Stimulated activated CD8-positive, alpha-beta memory T cell treated with anti-CD3 and anti-CD28 coated beads, Interleukin-7, amount 100 ng/mL, for 4 hours (primary cell): ENCODE measurements at places on chromosomes 2 and 18.

- DNase-seq, result no peak
Measured at GRCh38 chr2:22281033-22281432, 1103.9 kb upstream of the KLHL29 start.

DNA sequence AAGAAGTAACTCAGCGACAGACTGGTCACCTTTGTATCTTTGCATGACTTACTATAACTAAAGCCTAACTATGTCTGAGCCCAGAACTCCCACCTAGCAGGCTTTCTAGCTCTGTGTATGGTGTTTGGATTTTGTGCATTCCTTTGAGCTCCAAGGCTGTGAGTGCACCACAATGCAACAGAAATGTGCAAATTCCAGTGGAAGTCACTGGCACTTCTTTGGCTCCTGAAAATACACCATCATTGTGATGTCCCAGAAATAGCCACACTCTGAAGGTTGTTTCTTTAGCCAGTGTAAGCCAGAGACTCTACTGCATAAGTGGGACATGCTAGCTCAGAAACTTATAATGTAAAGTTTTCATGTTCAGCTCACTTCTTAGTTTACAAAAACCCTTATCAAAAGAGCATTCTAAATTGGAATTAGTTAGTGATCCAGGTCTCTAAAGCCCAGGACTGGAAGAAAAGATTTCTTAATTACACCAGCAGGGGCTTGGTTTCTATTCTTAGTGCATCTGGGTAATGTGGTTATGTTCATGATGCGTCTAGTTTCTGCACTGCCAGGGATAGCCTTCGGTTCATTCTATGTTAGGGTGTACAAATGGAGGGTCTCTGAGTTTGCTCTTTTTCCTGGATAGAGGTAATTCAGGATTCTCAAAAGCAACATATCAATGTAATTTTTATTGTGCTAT is 1239.5 kb upstream of the ZEB2 start:
- DNase-seq, result no peak

- no peak for DNase-seq
Measured at GRCh38 chr2:207066791-207067460, 98.8 kb downstream of the KLF7 start.

- DNase-seq, result no peak
Measured at GRCh38 chr18:45932708-45933107, 34.4 kb downstream of the EPG5 start.

DNA sequence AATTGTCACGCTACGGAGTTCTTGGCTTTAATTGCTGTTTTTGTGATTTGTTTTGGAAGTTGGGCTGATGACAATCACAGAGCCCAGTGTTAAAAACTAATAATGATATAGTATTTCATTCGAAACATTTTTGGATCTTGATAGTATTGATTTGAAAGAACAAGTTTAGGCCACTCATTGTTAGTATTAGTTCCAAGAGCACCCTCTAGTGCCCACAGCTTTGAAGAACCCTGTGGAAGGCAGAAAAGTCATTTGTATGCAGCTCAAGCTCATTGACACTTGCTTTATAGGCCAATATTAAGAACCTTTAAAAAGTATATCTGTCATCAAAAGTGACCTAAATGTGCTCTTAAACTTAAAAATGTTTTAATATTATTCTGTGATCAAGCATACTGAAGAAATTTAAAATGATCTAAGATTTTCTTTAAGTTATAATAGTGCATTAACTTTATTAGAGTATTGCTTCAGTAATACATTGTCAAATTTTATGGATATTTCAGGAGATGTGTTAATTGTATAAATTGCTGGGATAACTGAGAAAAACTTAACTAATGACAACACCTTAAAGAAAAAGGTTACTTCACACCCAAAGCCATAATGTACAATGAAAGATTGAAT is 191.0 kb downstream of the GRB14 start:
- DNase-seq, result no peak

- no peak for DNase-seq
Measured at GRCh38 chr2:130837811-130838565, 1.3 kb downstream of the ARHGEF4 start.

- no peak for DNase-seq
Measured at GRCh38 chr2:210963386-210963785, 407.0 kb downstream of the CPS1 start.

GRCh38 chr2:10919771-10920621 is 8.3 kb downstream of the KCNF1 start:
- no peak for DNase-seq

DNA sequence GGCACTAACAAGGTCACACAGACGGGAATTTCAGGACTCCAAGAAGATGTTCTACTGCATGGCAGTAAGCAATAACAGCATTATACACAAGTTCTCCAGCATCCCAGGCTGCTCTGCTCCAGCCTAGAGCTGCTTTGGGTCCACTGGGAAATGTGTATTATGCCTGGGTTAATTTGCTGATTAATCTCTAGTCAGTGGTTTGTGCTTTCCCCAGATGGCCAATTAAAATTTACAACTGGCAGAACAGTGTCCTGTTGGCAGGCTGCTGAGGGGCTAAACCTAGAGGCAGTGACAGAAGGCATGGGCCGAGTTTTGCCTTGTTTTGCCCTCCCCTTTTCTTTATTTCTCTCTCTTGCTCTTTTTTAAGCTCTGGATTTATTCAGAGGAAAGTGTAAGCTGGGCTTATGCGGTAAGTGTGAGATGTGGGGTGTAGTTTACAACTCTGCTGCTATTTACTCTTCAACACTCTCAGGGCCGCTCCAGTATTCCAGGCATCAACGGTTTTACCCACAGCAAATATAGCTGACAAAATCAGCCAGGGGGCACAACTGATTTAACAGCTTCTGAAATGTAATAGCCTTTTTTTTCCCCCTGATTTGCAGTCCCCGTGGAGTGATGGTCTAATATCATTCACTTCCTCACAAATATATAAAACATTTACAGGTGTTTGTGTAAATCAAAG is 348.0 kb downstream of the GPD2 start:
- no peak for DNase-seq

GRCh38 chr2:228699400-228699799 is 517.9 kb upstream of the SPHKAP start:
- no peak for DNase-seq

- DNase-seq, result no peak
Measured at GRCh38 chr2:61100801-61101200, 35.1 kb downstream of the SANBR start.

DNA sequence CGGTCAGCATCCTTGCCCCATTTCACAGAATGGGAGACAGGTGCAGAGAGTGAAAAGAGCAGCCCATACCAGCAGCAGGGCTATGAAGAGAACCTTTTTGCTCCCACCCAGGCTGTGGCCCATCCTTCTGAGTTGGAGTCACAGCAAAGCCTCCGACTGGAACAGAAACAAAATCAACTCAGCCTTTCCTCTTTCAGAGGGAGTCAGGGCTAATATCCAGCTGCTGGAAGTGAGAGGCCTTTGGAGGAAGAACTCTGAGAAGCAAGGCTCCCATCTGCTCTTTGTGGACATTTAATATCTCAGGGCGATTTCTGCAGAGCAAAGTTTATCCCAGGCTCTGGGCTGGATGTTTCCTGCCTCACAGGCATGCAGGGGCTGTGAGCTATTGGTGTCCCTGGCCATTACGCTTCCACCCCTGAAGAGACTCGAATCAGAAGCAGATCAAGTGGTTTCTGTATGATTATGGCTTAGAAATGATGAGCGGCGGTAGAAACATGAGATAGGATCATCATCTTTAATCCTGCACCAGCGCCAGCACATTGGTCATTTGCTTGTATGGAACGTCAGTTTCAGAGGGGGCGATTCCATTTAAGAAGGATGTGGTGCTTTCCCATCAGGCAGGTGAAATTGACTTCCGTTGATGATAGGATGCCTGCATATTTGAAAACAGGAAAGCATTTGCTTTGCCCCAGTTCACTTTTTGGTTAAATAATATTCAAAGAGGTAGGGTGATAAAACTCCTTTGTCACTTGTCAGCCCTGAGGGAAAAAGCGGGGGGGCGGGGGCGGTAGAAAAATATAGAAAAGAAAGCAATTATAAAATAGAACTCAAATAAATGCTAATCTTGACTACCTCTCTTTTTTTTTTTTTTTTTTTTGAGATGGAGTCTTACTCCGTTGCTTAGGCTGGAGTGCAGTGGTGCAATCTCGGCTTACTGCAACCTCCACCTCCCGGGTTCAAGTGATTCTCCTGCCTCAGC is 152.4 kb downstream of the LRRC30 start:
- no peak for DNase-seq

GRCh38 chr2:186835628-186836027 is 13.3 kb downstream of the ZSWIM2 start:
- no peak for DNase-seq

- no peak for DNase-seq
Measured at GRCh38 chr2:233953087-233953801, 36.1 kb downstream of the TRPM8 start.

- no peak for DNase-seq
Measured at GRCh38 chr2:8260213-8260612, 421.6 kb upstream of the ID2 start.

- DNase-seq, result no peak
Measured at GRCh38 chr2:106882673-106883072, 3.3 kb downstream of the ST6GAL2 start.
